ENCODE measurements at places on chromosomes 1 and 21.

DNA sequence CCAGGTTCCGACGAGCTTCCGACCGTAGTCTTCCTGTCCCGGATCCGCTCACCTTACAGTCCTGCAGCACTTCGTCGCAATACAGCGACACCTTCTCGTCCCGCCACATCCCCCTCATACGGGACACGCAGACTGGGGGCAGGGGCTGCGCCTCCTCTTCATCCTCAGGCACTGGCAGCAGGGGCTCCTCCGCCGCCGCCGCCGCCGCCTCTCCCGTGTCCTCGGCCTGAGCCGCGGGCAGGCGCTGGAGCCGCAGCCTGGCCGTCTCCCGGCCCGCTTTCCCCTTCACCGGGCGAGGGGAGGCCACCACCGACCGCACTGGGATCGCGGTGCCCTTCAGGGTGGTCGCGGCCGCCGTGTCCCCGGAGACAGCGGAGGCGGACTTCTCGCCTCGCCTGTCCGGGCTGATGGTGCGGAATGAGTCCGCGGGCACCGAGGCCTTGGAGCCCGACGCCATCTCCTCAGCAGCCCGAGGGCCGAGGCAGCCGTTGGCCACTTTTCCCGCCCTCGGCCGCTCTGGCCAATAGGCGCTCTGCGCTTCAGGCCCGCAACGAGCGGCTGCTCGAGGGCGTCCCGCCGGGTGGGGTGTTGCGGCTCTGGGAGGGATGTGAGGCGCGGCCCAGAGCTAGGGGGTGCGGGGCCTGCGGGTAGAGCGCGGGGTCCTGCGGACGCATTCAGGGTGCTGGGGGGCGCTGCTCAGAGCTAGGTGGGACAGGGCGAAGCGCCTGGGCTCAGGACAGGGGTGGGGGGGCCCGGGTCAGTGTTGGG is at the start of gene SHCBP1L:
TSS of gene SHCBP1L (minus strand) at position 490 of the 768 bp plus-strand sequence. CDS start at position 457, 33 bp downstream.
- no peak for DNase-seq

DNA sequence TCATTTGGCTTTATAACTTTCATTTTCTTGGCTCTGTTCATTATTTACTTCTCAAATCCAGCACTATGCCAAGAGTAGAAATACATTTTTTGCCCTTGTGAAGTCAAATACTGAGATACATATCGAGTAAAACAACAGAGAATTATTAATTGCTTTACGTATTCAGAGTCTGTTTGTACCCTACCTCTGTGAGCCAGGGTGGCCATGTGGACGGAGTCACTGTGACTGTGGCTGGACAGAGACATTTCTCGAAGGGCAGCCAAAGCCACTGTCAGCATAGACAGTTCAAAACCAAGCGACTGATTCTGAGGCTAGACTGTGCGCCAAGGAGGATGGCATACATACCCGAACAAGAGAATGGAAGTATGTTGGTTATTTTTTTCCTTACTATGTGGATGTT is 391.0 kb upstream of the PROX1 start:
- DNase-seq, result no peak

GRCh38 chr21:45607021-45607908 is 36.3 kb upstream of the PCBP3 start:
- DNase-seq, result peak; percentile 6

DNA sequence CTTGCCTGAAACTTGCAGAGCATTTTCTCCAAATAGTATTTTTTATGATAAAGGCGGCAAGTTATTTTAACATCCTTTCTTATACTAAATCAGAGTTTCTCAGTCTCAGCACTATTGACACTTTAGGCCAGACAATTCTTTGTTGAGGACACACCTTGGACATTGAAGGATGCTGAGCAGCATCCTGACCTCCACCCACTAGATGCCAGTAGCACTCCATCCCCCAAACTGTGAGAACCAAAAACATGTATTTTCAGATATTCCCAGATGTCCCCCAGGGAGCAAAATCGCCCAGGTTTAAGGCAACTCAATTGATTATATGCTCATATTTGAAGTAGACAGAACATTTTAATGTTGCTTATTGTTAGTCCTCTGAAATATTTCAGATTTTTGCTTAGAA is 299.4 kb downstream of the ZP4 start:
- no peak for DNase-seq

GRCh38 chr1:54290506-54291184 is 90.7 kb downstream of the MRPL37 start:
- DNase-seq, result peak; percentile 39

GRCh38 chr1:86154571-86155050 is 2.0 kb downstream of the COL24A1 start:
- DNase-seq, result peak; percentile 94

DNA sequence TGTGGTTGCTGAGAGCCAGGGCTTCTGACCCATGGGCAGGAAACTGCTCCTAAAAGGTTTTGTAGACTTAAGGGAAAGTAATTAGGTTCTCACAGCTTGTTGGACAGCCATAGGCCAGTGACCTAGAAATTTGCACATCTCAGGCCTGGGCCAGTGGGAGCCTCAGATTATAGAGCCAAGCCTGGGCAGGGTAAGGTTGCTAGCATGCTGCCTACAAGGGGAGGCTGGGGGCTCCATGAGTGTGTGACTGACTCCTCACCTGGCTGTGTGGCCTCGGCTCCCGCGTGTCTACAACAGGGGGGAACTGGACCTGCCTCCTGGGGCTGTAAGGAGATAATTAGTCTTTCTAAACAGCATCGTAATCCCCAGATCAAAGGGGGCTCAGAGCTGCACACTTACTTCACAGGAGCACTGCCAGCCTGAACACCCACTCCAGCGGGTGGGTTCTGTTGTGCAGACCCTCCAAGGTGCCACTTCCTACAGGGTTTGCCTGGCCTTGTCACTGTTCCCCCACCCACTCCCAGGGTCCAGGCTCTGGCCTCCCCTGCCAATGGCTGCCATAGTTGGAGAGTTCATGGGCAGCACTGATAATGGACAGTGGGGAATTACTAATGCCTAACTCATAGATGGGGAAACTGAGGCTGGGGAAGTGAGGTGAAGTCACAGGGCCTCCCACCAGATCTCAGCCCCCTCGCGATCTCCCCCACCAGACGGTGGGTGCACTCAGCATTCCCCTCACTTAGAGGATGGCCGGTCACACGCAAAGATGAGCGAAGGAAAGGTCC is 230.4 kb upstream of the TMEM51 start:
- no peak for DNase-seq

- DNase-seq, result no peak
These were observed 5.2 kb upstream of the CAMK2N1 start for GRCh38 chr1:20491178-20491577.

DNA sequence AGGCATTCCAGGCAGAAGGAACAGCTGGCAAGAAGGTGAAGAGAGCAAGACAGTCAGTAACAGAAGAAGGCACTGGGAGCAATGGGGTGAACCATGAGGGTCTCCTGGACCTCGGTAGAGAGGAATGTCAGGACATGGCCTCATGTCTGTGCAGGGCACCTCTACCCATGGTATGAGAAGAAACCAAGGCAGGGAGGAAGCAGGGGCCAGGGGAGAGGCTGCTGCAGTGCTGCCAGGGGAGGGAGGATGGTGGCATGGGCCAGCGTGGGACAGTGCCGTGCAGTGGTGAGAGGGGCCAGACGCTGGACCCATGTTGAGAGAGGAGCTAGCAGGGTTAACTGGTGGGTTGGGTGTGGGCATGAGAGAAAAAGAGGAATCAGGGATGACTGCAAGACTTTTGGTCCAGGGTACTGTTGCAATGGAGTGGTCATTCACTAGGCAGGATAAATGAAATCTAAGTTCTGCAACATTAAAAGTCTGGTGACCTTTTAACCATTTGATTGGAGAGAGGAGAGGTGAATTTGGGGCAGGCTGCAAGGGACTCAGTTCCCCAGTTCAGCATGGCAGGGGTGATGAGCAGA is 577.6 kb downstream of the MATN1 start:
- DNase-seq, result no peak

- DNase-seq, result peak; percentile 56
These were observed 52.0 kb downstream of the SLC9A1 start for GRCh38 chr1:27102707-27103468.

DNA sequence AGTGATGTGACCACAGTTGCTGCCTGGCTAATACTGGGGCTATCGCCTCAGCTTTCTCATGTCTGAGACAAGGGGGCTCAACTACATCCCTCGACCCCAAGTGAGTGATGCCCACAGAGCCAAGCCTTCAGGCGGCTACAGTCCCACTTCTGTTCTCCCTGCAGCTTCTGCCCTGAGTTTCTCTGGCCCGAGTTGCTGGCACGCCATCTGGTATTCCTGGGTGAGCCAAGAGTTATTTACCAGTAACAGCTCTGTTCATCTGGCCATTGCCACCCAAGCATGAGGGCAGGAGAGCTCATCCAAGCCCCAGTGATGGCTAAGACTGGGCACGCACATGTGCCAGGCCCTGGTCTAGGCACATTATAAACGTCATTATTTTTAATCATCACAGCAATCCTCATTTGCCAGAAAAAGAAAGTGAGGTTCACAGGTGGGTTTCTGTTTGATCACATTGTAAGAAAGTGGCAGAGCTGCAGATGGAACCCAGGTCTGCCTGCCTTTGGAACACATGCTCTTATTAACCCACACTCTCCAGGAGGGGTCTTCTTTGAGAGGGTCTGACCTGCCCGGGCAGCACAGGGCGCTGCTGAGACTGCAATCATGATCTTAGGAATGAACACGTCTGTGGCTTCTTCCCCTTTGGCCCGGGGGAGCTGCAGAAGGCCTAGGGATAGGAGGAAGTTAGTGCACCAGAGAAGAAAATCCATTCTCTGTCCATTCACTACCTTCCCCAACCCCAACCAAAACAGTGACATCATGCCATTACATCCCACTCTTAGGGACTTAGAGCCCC is 27.5 kb downstream of the KCND3 start:
- DNase-seq, result no peak

GRCh38 chr1:8415526-8416278 is 97.8 kb downstream of the SLC45A1 start:
- no peak for DNase-seq

DNA sequence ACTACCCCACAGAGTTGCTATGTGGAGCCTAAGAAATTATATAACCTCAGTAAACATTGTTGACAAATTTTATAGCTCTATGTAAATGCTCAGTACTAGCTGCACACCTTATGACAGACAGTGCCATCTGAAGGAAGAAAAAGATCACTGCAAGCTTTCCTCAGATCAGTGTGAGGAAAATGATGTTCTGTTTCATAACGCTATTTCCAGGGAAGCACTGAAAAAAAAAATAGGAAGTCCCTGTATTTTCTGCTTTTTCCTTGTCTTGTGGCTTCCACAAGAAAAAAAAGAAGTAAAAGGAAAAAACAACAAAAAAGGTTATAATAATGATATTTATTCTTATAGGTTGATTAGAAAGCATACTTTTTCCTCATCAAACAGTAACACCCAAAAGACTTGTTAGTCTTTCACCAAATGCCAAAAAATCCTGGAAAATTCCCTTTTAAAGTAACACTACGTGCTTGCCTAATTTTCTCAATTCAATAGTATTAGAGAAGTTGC is 23.2 kb downstream of the LYST start:
- DNase-seq, result peak; percentile 44

DNA sequence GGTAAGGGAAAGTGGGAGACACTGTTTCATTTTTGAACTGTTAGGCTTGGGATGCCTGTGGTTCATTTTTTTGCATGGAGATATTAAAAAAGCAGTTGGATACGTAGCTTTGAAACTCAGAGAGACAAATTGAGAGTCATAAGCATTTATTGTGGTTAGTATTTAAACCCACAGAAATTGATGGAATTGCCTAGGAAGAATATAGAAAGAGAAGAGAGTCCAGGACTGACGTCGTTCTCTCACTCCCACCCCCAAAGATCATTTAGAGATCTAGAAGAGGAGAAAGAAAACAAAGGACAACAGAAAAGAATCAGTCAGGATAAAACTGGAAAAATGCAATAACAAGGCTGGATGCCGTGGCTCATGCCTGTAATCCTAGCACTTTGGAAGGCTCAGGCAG is 73.2 kb upstream of the BMP8A start:
- peak; percentile 90 for DNase-seq

GRCh38 chr1:211331011-211331709 is 4.5 kb downstream of the TRAF5 start:
- peak; percentile 75 for DNase-seq

DNA sequence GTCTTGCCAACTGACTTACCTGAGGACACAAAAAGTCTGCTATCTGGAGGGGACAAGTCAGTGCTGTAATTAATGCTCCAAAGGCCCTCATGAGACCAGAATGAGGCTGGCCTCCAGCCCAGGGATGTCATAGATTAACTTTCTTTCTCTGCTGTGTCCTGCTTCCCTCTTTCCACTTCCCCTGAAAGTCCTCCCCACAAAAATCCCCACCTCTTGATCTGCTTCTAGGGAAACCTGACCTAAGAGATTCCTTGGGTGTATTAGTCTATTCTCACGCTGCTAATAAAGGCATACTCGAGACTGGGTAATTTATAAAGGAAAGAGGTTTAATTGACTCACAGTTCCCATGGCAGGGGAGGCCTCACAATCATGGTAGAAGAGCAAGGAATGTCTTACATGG is 39.2 kb downstream of the RUNX3 start:
- no peak for DNase-seq

DNA sequence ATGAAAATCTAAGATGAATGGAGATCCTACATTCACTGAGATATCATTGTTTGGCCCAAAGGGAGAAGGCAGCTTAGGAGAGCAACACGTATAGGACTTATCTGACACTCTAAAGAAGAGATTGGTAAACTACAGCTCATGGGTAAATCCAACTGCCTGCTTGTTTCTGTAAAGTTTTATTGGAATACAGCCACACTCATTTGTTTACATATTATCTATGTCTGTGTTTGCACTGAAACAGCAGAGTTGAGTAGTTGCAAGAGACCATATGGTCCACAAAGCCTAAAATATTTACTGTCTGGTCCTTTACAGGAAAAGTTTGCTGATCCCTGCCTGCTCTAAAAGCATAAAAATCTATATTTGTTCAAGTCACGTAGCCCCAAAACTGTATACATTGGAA is 14.3 kb upstream of the LRRC53 start:
- no peak for DNase-seq

GRCh38 chr1:6727535-6727934 is 25.9 kb upstream of the DNAJC11 start:
- peak; percentile 49 for DNase-seq

- DNase-seq, result no peak
These were observed 2.7 kb downstream of the SCYL3 start for GRCh38 chr1:169890761-169891538.

GRCh38 chr1:209367061-209367772 is 216.3 kb upstream of the CAMK1G start:
- peak; percentile 93 for DNase-seq

GRCh38 chr1:12452262-12452661 is 165.7 kb downstream of the DHRS3 start:
- no peak for DNase-seq

GRCh38 chr1:116334015-116334547 is 39.0 kb upstream of the ATP1A1 start:
- DNase-seq, result peak; percentile 29

DNA sequence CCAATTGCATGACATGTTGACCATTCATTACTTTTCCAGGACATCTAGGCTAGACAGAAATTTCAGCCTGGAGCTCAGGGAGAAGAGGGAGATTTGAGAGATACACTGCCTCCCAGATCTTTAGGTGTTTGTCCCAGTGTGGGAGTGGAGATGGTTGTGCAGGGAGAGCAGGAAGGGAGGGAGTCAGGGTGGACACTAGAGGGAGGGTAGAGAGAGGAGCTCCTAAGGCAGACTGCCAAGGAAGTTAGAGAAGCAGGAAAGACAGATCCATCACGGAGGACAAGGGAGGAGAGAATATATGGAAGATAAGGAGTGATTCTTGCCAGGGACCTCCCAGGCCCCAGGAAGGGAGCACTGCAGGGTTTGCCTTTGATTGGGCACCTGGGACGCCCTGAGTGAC is 8.7 kb downstream of the CDCA8 start:
- no peak for DNase-seq

All from fibroblast of upper back skin (primary cell).